ENCODE measurements at places on chromosomes 3 and 15. TPM values are rescaled to one million over a fixed set of nuclear protein-coding genes. Genes with fewer than 3 reads are reported as not detected.

DPH6 gene
- 9.8 TPM for polyA plus RNA-seq

SEMA6D gene
- polyA plus RNA-seq = 77.6 TPM

VGLL3 gene
- 0.29 TPM for polyA plus RNA-seq

DNA sequence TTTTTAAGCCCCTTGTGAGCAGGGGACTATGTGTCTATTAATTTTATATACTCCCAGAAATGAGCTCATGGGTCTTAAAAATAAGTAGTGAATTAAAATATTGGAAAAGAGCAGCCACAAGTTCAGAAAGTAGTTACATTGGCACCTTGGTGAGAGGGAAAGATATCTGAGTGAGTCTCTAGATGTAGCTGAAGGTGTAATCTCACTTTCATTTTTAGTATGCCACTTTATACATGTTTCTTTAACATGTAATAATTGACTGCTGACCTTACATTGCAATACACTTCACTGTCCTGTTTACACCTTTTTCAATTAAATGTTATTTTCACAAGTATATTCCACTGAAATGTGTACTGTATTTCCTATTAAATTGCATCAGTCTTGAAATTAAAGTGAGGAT lies 12.1 kb upstream of the PAK6 start:
- no peak for DNase-seq

DNA sequence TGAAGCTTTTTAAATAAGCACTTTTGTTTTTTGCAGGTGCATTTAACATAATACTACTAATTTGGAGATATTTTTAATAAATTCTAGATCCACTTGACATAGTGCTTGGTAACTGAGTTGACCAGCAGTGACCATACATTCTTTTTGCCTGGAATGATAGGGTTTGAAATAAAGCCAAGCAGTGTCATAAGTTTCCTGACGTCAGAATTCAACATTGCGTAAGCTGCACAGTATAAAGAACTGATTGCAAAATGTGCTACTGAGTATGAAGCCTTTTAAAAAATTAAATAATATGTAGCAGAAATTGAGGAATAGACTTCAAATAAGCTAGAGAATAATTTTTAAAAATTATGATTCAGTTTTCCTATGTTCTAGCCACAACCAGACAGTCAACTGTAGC lies 454.6 kb upstream of the ARPP21 start:
- no peak for DNase-seq
